ENCODE measurements at places on chromosomes 5 and 9.

DNA sequence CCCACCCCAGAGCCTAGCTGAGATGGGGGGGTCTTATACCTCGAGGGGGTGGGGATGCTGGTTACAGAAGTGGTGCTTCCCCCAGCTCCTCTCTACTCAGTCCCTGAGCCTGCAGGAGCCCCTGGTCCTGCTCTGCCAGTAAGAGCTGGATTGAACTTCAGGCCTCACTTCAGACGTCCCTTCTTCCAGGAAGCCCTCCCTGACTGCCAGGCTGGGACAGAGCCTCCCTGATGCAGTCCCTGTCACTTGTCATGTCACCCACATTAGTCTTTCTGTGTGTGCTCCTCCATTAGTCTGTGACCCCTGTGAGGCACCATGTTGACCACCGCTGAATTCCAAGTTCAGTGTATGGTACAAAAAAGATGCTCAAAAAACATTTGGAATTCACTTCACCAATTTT, 78.7 kb upstream of the ASS1 start:
- DNase-seq: no peak

DNA sequence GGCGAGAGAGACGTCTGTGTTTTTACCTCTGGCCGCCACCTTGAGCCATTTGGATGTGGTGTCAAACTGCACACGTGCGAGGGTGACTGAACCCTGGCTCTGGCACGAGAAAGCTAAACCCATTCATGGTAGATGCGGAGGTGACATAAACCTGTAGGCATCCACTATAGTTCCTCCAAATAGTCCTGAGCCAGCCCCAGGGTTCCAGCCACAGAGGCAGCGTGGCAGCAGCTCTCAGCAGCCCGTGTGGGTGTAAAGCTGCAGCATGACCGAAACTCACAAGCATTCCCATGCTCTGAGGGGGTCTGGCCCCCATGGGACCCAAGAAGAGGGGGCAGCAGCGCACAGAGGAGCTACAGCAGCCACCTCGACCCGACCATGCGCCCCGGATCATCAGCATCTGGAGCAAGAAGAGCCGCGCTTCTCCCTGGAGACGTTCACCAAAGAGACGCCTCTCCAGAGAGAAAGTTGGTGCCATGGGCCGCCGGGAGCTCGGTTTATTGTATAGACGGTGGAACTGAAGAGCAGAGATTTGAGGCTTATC, 303.8 kb upstream of the IRX4 start:
- no peak for DNase-seq

GRCh38 chr5:2256691-2257280, 374.1 kb upstream of the IRX4 start:
- DNase-seq: no peak

GRCh38 chr5:58401701-58402100, 58.2 kb downstream of the PLK2 start:
- no peak for DNase-seq

DNA sequence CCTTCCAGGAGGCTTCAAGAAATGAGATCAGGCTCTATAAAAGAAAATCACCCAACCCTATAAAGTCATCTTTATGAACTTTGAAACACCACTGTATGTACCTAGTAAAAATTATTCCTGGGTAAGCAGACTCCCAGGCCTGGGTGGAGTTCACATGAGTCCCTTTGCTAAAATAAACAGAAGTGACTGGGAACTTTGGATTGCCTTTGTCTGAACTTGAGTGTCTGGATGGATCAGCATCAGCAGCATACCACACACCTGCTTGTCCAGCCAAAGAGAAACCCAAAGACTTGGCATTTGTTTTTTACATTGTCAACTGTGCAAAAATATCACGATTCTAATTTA, 79.6 kb upstream of the CDKN2B start:
- no peak for DNase-seq

GRCh38 chr5:98397081-98397480, 376.4 kb upstream of the RGMB start:
- DNase-seq: no peak

- DNase-seq: no peak
Observed at GRCh38 chr5:31471916-31472315, 60.0 kb downstream of the DROSHA start.

- no peak for DNase-seq
Observed at GRCh38 chr9:347667-348292, 133.1 kb downstream of the DOCK8 start.

- no peak for DNase-seq
Observed at GRCh38 chr5:95778713-95779436, 43.7 kb downstream of the GLRX start.

DNA sequence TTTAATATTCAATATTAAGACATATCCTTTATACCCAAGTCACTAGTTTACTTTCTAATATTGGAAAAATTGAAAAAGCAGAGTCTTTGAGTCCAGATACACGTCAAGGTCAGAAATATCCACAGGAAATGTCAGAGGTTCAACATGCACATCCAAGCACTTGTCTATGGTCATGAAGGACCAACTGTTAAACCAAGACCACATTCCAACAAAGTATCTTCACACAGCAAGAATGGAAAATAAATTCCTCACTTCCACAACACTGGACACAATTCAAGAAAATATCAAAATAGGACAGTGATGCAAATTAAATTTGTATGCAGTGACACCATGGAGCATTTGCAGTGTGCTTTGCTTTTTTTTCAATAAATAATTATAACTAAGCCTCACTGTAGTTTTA, 142.5 kb downstream of the GABRB2 start:
- DNase-seq: no peak

GRCh38 chr5:6581559-6582426, 51.1 kb downstream of the NSUN2 start:
- no peak for DNase-seq

GRCh38 chr9:127175319-127175715, 52.9 kb upstream of the ANGPTL2 start:
- no peak for DNase-seq

DNA sequence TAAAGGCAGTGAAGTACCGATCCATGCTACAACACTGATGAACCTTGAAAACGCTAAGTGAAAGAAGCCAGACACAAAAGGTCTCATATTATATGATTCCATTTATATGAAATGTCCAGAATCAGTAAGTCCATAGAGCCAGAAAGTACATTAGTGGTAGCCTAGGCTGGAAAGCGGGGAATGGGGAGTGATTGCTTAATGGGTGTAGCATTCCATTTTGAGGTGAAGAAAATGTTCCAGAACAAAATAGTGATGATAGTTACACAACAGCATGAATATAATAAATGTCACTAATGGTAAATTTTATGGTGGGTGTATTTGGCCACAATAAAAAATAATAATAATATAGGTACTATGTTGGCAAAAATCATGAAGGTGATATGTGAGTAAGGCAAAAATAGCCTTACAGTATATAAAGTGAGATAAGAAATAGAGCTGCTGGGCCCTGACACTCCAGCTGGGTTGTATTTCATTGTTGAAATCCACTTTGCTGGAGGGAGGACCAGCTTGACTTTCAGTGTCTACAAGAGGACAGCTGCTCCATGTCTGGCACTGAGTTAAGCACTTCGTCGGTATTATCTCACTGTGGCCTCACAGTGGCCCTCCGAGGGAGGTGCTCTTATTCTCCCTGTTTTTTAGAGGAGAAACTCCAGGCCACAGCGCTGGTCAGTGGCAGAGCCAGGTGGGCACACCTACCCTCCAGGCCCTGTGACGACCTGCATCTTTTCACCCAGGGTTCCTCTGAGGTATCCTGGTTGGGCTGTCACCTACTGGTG, 22.4 kb upstream of the ANGPTL2 start:
- DNase-seq: no peak

DNA sequence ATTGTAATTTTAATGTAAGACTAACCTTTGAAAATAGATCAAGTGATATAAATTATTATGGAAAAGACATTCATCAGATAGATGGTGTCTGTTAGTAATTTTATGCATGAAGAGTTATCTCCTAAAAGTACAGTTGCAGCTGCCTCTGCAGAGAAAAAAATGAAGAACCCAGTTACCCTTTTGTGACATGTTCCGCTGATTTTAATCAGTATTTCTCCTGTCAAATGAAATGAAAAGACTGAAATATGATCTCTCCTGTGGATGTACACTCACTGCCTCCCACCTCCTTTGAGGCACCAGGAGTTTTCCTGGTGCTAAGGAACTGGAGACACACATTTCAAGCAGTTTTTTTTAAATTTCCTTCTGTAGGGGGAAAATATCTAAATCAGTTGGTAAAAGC, 277.4 kb downstream of the KIF4B start:
- DNase-seq: no peak

DNA sequence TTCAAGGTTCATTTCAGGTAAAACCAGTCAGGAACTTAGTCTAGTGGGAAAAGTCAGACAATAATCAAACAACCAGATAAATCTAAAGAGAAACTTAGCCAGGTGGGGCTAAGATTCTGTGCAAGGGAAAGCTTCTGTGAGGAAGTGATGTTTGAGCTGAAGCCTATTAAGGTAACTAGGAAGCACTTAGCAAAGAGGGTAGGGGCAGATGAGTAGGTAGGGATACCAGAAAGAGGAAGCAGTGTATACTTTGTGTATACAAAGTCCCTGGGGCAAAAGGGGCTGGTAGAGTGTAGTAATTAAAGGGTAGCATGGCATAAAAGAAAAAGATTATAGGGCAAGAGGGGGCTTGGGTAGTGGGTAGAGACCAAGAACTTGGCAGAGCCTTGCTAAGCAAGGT, 3.6 kb upstream of the SPATA24 start:
- DNase-seq: no peak

GRCh38 chr5:154274828-154275185, 84.3 kb downstream of the GALNT10 start:
- no peak for DNase-seq

GRCh38 chr5:157547941-157548512, 27.5 kb downstream of the ADAM19 start:
- no peak for DNase-seq

DNA sequence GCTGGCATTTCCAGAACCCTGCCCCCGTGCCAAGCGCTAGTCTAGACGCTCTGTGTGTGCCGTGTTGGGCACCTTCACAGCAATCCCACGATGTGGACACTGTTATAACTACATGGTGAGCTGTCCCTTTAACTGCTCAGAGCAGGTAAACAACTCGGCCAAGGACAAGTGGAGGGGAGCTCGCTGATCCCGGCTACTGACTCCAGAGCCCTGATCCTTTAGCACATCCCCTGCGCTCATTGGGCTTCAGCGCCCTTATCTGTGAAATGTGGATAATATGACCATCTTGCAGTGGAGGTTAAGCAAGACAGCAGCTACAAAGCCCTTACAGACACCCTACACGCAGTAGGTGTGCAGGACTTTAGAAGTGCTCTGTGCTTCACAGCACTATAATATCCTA, 16.5 kb downstream of the ORM2 start:
- DNase-seq: no peak

GRCh38 chr5:105817914-105818313, 1852.8 kb downstream of the EFNA5 start:
- DNase-seq: no peak

DNA sequence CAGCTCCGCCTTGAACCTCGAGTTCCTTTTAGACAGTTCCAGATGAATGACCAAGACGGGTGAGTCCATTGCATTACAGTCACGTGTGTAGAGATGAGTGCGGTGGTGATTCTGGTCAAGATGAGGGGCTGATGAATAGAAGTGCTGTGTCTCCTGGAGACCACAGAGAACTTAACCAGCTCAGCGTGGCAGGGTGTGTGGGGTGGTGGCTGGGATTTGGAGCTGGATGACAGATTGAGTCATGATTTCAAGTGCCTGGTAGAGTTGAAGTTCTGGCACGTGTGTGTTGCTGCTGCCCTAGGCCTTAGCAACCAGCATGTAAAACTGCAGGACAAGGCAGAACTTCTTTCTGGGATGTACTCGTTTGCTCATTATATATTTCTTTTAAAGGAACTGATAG, 53.3 kb downstream of the PRRC2B start:
- no peak for DNase-seq

GRCh38 chr9:133360400-133361393, 4.3 kb downstream of the SURF2 start:
- DNase-seq: no peak

GRCh38 chr9:38687389-38687842, 32.5 kb downstream of the FAM240B start:
- DNase-seq: peak; percentile 16

DNA sequence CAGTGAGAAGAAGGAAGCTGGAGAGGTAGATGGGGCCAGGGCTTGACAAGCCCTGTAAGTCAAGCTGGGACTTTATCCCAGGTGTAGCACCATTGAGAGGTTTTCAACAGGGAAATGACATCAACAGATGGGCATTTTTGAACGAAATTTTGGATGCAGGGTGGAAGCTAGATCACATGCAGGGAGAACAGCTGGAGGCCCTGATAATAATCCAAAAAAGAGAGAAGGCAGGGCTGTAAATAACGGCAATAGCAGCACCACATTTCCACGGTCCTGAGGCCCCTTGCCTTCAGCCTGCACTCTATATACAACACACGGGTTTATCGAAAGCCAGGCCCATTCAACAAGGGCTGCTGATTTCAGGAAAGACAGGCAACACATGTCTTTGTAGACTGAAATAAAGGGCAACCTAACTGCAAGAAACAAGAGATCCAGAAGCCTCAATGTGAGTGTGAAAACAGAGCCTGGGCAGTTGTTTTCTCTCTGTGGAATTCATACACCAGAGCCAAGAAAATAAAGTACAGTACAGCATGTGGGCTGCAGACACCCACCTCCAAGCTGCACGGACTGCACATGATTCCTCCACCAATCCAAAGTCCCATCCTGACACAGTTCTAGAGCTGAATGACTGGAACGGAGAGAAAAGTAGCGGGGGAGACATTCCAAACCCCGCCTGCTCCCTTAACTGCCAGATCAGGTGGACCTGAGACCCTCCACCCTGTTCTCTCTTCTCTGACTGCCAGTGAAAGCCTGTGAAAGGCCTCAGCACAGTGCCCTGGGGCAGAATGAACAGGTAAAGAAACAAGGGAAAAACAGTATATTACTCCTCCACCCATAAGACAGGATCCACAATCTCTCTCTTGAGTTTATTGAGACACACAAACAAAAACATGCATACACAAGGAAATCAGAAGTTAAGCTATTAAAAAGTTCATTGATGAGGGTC, 36.3 kb downstream of the KLHL3 start:
- no peak for DNase-seq

DNA sequence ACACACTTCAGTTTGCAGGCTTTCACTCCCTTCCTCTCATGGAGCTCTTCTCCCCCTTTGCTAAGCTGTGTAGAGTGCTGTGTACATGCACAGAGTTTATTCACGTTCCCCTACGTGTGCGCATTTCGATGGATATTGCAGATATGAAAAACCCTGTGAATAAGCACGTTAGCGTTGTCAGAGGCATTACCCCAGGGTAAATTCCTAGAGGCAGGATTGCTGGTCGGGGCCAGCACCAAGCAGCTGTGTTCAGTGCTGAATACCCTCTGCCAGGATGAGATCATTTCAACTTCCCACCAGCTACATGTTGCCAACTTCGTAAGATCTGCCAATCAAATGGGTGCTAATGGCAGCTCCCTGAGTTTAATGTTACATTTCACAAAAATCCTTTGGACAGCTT, 172.3 kb upstream of the PPP1R26 start:
- no peak for DNase-seq

- DNase-seq: no peak
Observed at GRCh38 chr9:22574740-22575139, 128.1 kb downstream of the DMRTA1 start.
